Non-pigmented ciliary epithelial cell (primary cell): ENCODE measurements at places on chromosomes 1 and 21.

- no peak for DNase-seq
These were observed 599 bp downstream of the MKNK1 start for GRCh38 chr1:46603481-46603857.

GRCh38 chr21:20729376-20729775, 268.8 kb upstream of the NCAM2 start:
- no peak for DNase-seq

GRCh38 chr1:80158771-80159170, 1152.2 kb upstream of the ADGRL4 start:
- DNase-seq, result no peak

GRCh38 chr1:244371242-244372141, 80.2 kb downstream of the ADSS2 start:
- DNase-seq, result no peak

DNA sequence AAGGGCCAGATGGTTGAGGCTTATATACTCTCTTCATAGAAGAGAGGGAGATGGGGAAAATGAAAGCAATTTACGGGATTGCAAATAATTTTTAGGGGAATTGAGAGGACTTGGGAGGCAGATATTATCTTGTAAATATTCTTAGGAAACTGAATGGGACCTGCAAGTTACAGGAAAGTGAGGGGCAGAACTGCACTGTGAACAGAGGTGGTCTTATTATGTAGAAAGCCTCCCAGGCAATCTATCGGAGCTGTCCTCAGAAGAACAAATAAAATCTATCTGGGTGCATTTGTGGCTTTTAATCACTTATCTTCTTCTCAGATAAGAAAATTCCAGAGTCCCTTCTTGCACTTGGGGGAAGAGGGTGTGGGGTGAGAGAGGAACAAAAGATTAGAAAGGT, 223.5 kb downstream of the RHOU start:
- DNase-seq, result no peak

DNA sequence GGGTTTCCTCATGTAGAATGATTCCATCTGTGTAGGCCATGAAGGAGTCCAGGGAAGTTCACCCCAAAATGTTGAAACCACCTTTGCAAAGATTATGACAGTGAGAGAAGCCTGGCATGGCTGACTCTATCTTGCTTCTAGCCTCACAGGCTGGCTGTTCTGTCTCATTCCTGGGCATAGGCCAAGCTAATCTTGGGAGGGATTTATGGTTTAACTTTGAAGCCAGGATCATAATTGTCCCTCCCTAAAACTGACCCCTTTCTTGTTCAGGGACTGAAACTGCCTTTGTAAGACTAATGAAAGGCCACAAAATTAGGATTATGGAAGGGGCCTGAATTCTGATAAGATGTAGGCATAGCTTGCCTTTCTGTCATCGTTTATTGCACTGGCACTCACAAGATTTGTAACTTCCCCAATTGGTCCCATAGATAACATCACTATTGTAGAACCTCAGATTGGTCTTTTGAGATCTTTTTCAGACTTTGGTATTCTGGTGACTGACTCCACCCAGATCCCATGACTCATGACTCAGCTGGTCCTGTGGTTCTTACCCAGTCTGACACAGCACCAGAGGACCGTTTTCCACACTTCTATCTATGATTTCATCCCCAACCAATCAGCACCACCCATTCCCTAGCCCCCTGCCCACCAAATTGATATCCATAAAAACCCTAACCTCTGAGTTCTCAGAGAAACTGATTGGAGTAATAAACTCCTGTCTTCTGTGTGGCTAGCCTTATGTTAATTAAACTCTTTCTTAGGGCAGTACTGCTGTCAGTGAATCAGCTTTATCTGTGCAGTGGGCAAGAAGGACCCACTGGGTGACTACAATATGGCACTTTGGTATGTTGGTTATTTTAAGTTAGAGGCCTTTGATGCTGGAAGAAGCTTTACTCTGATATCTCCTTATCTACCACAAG, 13.6 kb upstream of the LAMTOR5 start:
- peak; percentile 22 for DNase-seq

- no peak for DNase-seq
These were observed 609 bp downstream of the PIGK start for GRCh38 chr1:77218477-77219165.

- no peak for DNase-seq
These were observed 1.2 kb downstream of the ZFP69 start for GRCh38 chr1:40478276-40478675.

DNA sequence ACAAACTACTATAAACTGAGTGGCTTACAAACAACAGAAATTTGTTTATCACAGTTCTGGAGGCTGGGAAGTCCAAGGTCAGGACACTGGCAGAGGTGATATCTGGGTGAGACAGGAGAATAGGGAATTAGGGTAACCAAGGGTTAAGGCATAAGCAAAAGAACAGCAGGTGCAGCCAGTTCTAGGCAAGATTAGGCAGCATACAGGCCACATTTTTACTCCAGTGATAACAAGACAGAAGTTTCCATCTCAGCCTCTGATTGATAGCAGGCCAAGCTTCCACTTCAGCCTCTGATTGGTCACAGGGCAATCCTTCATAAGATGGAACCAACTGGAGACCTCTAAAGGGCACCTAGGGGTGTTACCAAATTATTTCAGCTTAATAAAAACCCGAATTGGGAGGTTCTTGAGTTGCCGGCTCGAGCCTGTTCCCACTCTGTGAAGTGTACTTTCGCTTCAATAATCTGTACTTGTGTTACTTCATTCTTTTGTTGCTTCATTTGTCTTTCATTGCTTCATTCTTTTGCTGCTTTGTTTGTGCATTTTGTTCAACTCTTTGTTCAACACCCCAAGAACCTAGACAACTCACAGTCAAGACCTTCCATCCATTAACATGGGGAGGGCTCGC, 185.6 kb downstream of the TOMM20 start:
- DNase-seq, result no peak

GRCh38 chr1:109508001-109508872, 1.3 kb downstream of the AMIGO1 start:
- no peak for DNase-seq

GRCh38 chr1:45545019-45545493, 5.6 kb upstream of the AKR1A1 start:
- no peak for DNase-seq

GRCh38 chr1:109847251-109847650, 63.4 kb upstream of the CSF1 start:
- DNase-seq, result no peak

GRCh38 chr1:9136932-9137331, 8.0 kb upstream of the GPR157 start:
- no peak for DNase-seq

DNA sequence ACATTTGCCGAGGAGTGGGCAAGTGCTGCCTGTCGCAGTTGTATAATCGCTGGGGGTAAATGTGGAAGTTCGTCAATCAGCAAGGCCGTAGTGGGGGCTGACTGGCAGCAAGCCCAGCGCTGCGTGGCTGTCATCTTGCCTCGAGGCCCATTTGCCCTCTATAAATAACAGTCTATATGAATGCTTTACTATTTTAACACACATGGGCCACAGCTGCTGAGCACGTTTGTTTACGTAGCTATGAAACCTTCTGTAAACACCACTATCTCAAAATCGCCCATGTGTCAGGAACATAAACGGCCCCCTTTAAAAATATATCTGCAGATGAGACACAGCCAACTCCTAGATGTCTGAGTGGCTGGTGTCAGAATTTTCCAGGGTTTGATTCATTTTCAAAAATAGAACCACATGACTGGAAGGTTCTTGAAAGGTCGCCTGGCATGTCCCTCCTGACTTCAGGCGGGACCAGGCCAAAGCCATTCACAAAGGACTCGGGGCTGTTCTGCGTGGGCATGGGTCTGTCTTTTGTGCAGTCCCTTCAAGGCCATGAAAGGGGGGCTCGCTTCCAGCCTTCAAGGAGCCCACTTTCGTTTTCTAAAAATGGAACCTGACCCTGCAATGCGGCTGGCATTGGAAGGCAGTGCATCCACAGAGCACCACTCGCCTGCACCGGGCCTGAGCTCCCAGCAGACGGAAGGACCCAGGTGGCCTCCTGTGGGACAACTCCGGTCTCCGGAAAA, 205.5 kb downstream of the KCNJ6 start:
- no peak for DNase-seq

DNA sequence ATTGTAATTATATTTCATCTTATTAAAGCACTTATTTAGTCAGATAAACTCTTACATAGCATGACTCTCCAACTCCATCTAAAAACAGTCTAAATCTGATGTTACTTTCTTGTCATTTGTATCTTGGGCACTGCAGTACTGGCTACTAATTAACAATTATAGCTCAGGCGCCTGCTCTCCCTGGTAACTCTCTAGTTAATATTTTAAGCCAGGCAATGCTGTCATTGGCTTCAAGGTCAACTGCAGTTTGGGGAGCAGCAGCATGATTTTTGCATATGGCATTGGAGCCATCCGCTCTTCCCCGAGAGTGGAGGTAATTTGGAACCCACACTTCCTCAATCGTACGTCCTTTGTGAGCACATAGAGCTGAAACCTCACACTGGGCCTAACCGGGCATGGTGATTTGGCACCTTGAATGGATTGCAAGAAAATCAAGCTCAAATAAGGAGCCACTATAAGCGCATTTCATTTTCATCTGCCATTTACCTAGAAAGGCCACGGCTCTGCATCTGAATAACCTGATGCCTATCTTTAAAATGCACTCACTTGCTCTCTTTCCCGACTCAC, 187.7 kb downstream of the KAZN start:
- no peak for DNase-seq

GRCh38 chr1:184569106-184569505, 182.3 kb downstream of the C1orf21 start:
- no peak for DNase-seq

- DNase-seq, result no peak
These were observed 433.6 kb upstream of the ZP4 start for GRCh38 chr1:238324211-238324864.

- no peak for DNase-seq
These were observed 88.5 kb downstream of the RUNX3 start for GRCh38 chr1:24841593-24841992.

DNA sequence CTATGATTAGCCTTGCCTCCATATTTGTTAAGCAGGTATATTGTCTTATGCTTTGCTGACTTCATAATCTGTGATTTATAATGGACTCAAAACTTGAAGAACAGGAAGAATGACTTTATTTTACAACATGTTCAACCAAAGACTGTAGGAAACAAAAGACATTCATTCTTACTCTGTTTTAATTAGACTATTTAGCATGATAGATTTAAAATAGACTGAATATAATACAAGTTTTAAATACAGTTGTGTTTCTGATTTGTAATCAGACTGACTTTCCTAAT, 63.1 kb downstream of the CDC14A start:
- DNase-seq, result no peak

- DNase-seq, result peak; percentile 82
These were observed 44.2 kb downstream of the OSBPL9 start for GRCh38 chr1:51661081-51661518.

- DNase-seq, result no peak
These were observed 28.5 kb downstream of the SORT1 start for GRCh38 chr1:109369167-109369746.

DNA sequence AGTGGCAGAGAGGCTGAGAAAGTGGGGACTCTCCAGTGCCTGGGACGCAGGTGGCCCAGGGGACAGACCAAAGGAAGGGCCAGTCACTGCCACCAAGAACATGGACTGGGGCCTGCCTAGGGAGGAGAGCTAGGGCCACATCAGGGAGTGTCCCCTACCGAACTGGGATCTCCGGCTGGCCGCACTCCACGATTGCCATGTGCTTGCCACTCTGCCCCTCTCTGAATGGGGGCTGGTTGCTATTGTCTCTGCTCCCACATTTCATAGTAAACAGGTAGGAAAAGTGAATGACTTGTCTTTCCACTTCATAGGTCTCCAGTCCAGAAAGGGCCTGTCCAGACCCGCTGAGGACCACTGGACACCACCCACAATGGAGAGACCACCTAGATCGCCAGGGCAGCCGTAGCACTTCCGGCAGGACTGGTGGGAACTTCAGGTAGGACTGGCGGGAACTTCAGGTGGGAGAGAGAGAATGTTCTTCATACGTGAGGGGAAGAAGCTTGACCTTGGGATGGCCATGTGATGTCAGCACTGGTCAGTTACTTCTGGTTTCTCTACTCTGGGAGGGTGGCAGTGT, 55.2 kb upstream of the PDE9A start:
- no peak for DNase-seq

DNA sequence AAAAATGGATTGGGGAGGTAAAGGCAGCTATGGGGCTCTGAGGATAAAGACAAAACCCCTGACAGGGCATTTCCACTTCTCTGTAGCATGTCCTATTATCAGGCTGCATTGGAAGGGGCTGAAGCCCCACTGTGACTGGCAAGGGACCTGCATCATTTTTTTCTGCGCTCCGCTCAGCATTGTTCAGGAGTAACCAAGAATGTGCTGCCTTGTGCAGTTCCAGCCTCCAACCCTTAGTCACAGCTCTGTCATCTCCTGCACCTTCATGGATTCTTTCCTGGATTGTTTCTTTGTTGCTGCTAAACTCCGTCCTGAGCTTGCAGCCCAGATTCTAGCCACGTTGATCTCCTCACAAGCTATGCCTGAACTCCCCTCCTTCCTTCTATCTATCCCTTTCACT, 37.4 kb downstream of the SERTAD4 start:
- DNase-seq, result no peak

DNA sequence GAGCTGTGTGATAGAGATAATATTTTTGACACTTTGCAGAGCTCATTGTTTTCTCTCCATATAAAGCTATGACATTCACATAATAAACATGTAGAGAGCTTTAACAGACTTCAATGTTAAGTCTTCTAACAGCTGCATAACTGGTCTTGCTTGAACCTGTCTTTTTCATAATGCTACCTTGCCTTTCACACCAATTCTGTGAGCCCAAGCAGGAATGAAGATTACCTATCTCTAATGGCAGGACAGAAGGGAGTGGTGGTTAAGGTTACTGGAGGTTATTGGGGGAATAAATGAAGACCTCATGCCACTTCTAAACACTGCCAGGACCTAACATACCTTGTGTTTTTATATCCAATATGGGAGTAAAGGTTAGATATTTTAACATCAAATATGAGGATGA, 2.3 kb upstream of the CD55 start:
- no peak for DNase-seq

DNA sequence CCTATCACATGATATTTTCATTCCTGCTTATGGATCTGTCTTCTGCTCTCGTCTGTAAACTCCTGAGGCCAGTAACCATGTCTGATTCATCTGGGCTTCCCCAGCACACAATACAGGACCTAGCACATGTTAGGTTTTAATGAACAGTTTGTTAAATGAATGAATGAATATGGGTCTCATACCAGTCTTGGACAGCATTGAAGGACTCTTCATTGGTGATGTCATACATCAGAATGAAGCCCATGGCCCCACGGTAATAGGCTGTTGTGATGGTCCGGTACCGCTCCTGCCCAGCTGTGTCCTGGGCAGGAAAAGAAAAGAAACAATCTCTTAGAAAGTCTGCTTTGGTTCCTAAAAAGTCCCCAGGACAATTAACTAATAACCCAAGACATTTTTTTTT, 53.4 kb downstream of the RAB3B start:
- no peak for DNase-seq
